ENCODE measurements at places on chromosomes 6 and 20.
A peak's percentile ranks its signal among the peaks of the same experiment; 100 is the strongest.

DNA sequence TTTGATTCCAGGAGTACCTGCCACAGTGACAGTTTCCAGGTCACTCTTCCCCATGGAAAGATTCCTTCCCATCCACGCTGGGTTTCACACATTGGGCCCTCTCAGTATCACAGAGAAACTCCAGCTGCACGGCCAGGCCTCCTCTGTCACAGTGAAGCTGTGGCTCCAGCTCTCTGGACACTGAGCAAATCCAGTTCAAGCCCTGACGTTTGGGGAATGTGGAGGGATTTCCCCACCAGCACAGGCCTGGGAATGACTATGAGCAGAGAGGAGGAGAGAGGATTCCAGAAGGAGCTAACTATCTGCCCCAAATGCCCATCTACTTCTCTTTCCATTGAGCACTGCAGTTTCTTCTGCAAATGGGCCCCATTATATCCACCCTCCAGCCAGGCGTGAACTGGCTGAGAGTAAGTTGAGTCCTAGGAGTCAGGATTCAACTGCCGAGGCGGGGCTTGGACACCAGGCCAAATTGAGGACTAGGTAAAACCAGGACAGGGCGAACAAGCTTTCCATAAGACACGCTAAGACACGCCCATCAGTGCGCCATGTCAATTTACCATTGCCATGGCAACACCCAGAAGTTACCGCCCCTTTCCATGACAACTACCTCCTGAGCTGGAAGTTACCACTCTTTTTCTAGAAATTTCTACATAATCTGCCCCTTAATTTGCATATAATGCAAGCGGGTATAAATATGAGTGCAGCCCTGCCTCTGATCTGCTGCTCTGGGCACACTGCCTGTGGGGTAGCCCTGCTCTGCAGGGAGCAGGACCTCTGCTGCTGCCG, 9.2 kb upstream of the BNIP5 start:
- DNase-seq, result no peak

DNA sequence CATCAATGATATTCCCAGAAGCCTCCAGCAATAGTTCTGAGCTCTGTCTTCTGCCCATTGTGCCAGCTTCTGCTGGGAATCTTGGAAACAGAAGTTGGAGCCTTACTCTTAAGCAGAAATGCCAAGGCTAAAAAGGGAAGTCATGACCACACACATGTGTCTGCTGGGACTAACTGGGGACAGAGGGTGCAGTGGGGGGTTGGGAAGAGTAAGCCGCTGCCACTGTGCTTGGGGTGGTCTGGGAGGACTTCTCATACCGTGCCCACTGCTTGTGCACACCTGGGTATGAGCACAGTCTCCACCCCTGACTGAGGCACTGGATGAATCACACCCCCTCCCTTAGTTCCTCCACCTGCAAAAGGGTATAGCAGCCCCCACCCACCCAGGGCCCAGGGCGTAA, 90.7 kb downstream of the CDC5L start:
- DNase-seq, result no peak

DNA sequence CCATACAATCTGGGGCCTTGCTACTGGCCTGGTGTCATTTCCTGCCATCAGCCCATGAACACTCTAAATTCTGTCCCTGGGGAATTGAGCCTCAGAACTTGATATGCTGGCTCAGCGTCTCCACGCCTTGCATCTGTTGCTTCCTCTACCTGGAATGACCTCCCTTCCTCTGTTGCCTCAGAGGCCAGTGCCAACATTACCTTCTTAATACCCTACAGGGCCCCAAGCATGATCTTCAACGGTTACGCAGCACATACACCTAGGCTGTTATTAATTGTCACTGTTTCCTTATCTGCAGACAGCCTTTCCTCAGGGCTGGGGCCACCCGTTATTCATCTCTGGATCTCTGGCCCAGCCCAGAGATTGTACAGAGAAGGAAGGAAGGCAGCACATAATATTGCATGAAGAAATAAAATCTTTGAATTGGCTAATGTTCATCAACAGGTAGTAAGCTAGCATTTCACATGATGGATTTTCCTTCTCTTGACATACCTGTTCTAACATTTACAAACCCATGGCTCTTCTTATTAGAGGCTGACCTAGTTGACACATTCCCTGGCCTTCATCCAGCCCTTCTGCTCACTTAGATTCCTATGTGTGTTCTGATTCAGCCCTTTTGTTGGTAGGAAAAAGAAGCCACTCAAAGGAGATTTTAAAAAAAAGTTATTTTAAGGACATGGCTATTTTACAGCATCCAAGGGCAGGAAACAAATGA, 8.4 kb upstream of the RNF182 start:
- no peak for DNase-seq

- no peak for DNase-seq
Observed at GRCh38 chr20:41551011-41551705, 67.0 kb downstream of the CHD6 start.

DNA sequence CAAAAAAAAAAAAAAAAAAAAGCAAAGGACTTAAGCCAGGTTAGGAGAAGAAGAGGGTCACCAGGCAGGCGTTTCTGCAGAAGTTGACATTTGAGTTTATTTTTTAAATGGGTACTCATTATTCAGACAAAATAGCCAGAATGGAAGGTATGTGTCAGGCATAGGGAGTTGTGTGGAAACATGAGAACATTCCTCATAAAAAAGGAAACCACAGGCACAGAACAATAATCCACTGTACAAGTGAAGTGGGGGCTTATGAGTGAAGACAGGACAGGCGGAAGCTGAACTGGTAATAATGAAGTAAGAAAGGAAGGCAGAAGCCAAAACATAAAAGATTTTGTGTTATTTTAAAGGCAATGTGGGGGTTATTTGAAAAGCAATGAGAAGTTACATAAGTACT, 104.6 kb downstream of the EPB41L2 start:
- DNase-seq, result no peak

GRCh38 chr6:83221889-83222479, 28.8 kb downstream of the RWDD2A start:
- no peak for DNase-seq

GRCh38 chr20:35021063-35021462, 65.4 kb downstream of the MYH7B start:
- no peak for DNase-seq

DNA sequence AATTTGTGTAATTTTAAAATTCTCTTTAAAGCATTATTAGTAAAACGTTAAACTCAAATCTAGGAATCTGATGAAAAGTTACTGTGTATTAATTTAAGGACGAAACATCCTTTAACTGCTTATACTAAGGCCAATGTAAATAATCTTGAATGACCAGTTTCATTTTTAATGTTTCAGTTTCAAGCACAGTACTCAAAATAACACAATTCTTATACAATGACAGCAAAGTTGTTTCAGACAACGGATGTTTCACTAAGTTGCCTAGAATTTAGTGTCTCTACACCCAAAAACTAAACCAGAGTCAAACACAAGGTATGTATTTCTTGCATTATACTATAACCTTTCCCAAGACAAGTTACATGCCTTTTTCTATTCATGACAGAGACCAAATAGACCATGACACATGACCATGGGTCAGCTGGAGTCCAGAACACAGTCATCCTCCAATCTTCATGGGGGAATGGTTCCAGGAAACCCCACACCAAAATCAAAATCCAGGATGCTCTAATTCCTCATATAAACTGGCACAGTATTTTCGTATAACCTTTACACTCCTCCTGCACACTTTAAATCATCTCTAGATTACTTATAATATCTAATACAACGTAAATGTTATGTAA, 7.7 kb downstream of the PHIP start:
- peak; percentile 14 for DNase-seq

DNA sequence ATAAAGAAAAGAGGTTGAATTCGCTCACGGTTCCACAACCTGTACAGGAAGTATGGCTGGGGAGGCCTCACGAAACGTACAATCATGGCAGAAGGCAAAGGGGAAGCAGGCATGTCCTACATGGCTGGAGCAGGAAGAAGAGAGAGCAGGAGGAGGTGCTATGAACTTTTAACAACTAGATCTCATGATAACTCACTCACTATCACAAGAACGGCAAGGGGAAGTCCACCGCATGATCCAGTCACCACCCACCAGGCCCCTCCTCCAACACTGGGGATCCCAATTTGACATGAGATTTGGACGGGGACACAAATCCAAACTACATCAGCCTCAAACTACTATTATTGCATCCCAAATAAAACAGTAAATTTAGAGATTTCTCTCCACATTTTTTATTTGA, 53.6 kb upstream of the CST7 start:
- no peak for DNase-seq

DNA sequence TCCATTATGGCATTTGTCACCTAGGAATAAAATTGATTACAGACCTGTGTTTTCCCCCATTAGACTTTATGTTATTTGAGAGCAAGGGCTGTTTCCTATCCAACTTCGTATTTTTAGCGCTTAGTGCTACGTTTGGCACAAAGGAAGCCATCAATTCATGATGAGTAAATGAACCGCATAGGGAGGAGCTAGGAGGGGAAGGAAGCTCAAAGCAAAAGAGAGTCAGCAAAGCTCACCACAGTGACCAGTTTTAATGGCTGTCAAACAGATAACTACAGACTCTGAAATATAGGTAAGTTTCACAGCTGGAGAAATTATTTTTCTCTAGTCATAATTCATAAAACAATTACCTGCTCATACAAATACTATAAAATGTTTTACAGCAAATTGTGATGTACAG, 6.9 kb upstream of the SAMD3 start:
- DNase-seq, result no peak

DNA sequence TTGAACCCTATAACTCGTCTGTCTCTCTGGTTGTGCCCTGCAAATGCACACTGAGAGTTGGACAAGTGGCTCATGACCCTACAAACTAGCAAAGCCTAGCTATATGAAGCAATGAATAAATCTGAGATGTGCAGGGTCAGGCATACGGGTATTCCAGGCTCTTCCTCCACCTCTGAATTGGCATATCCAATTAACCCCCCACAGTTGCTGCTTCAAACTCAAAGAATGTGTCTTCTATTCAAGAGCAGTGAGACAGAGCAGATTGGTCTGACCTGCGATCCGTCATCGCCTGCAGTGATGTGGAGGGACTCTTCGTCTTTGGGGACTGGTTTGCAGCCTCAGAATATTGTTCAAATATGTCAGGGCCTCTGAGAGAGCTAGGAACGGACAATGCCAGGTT, 59.8 kb downstream of the LAMP5 start:
- DNase-seq, result no peak

- no peak for DNase-seq
Observed at GRCh38 chr20:44993343-44993742, 27.0 kb downstream of the STK4 start.

DNA sequence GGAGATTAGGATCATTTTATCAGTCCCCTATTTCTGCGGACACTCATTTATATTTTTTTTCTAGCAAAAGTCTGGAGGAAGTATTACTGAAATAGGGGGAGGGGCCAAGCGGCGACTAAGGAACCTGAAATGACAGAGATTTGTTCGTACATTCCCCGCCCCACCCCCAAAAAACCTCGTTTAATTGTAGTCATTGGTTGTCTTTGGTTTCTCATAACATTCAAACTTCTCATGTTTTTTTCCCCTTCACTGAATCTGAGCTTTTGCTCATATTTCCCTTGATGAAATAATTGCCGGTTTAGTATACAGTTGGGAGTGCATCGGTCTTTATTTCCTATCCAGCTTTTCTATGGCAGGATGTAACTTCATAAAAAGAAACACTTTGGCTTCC, 768 bp upstream of the FYN start:
- no peak for DNase-seq

DNA sequence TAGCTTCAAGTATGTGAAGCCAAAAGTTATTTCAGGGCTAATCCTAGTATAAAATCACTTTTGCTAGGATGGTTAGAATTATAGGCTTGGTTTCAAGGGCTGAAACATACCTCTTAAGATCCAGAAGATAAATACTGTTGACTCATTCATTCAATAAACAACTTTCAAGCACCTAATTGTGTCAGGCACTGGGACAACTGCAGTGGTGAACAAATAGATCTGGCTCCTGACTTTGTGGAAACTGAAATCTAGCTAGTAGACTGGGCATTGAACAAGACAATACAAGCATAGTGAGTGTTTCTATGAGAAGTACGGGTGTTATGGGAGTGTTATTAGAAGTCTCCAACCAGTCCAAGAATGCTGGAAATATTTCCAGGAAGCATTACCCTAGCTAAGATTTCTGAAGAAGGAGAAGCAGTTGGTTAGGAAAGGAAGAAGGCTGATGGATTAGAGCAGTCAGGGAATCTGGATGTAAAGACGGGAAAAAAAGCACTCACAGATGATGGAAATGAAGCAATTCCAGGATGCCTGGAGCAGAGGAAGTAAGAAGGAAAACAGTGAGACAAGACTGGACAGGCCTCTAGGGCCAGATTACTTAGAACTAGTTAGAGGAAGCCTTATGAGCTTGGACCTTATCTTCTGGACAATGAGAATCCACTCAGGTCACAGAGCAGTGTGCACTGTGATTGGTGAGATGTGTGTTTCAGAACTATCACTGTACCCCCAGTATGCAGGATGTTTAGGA, 132.6 kb upstream of the RAB32 start:
- DNase-seq, result no peak

- DNase-seq, result no peak
Observed at GRCh38 chr6:14178083-14178445, 60.5 kb downstream of the CD83 start.

DNA sequence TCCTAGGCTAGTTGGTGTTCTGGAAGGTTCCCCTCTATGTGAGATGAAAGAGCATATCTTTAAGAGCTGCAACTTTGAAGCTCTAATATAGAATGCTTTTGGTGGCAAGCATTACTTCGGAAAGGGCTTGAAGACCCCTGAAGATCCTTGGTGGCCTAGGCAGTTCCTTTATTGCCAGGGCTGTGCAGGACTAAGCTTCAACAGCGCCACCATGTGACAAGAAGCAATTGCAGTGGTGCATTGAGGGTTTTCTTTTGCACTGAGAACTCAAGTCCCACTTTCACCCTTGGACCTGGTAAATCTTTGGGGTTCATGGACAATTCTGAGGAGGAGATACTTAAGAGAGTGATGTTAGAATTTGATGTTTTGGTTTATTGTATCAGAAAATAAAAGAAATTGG, 237.4 kb upstream of the GMDS start:
- no peak for DNase-seq

GRCh38 chr20:23226612-23227265, 123.9 kb upstream of the NXT1 start:
- DNase-seq, result no peak

- peak; percentile 71 for DNase-seq
Observed at GRCh38 chr6:160077526-160077925, 44.1 kb upstream of the SLC22A1 start.

GRCh38 chr6:112010328-112010727, 43.6 kb upstream of the CCN6 start:
- DNase-seq, result no peak

GRCh38 chr20:24999568-24999967, 7.0 kb upstream of the APMAP start:
- no peak for DNase-seq

DNA sequence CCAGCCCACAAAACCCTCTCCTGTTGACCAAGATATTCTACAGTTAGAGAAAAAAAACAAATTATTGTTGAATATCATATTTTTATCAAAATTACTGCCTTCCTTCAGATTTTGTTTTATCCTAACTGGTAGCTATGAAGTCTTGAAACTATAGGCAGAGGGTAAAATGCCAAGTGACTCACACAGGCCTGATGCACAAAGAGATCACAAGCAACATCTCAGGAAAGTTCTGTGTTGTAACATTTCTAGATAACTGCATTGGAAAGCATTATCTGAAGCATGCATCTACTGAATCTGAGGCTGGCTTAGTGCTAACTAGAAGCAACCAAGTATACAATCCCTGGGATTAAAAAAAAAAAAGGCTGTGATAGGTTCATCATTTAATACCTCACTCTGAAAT, 134.2 kb downstream of the PKHD1 start:
- no peak for DNase-seq

- DNase-seq, result no peak
Observed at GRCh38 chr6:112931832-112932231, 584.7 kb downstream of the RFPL4B start.
